ENCODE measurements at places on chromosomes 11 and 22. TPM values are rescaled to one million over a fixed set of nuclear protein-coding genes. Genes with fewer than 3 reads are reported as not detected.

The PARVG gene
- total RNA-seq = 60.8 TPM

The TMEM86A gene
- total RNA-seq = 1.9 TPM

The CBL gene
- 9.2 TPM for total RNA-seq

DNA sequence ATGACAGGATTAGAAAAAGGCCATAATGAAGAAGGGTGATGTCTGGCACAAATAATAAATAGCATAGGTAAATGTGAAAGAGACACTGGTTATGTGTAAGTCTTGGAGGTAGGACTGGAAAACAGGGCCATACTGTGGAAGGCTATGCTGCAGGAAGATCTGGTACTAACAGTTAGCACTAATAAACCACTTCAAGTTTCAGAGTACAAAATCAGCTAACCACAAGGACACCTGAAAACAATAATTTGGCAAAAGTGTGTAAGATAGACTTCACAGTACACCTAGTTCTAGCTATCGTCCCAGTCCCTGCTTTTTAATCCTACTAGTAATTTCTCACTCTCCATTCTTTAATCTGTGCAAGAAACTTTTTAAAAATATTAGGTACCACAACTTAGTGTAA, 44.3 kb downstream of the CWF19L2 start:
- no peak overlapping the region for H3K4me3 ChIP-seq
- no peaks in the 10 kb centered on the region for H3K27me3 ChIP-seq
- DNase-seq = no peak
- peaks cover 12% of the 10 kb centered on the region for H3K36me3 ChIP-seq

DNA sequence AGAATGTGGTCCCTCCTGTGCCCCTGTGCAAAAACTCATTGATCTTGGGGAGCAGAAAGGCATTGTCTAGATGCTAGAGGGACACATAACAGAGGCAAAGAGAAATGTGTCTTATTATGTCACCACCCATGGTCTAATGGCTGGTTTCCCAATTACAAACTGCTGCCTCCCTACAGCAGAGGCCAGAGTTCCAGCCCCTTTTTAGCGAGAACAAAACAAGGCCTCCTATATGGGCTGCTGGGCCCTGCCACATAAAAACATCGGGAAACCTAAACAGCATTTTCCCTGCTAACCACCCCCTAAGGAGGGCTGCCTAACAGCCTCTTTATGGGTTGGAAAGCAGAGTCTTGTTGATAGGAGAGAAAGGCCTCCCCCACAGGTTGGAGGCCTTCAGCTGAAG, 75.2 kb upstream of the CRTAM start:
- no peak for DNase-seq
- no peak overlapping the region for H3K27ac ChIP-seq
- H3K36me3 ChIP-seq = peaks cover 2% of the 10 kb centered on the region
- H3K27me3 ChIP-seq = no peaks in the 10 kb centered on the region
- no peak overlapping the region for H3K4me3 ChIP-seq

DNA sequence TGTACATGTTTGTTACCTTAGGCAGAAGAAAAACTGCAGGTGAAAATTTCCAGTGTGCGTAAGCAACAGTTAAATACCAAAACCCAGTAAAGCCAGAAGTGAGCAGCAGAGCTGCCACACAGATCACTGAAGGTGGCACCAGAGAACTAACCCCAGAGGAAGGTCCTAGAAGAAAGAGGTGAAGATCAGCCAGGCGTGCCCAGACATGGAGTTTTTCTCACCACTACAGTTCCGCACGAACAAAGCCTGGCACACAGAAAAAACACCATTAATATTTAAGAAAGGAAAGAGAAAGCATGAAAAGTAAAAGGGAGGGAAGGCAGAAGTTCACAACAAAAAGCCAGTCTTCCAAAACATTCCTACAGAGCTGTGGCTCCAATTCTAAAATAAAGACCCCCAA, 60.7 kb downstream of the STK33 start:
- H3K27ac ChIP-seq = no peak overlapping the region
- H3K4me1 ChIP-seq = no peaks in the 10 kb centered on the region
- no peaks in the 10 kb centered on the region for H3K36me3 ChIP-seq
- DNase-seq = no peak
- no peak overlapping the region for H3K4me3 ChIP-seq

- H3K27me3 ChIP-seq = no peaks in the 10 kb centered on the region
- no peak overlapping the region for H3K27ac ChIP-seq
- DNase-seq = no peak
- H3K4me1 ChIP-seq = peaks cover 3% of the 10 kb centered on the region
Measured at GRCh38 chr11:3123305-3123704, 41.8 kb downstream of the OSBPL5 start.

DNA sequence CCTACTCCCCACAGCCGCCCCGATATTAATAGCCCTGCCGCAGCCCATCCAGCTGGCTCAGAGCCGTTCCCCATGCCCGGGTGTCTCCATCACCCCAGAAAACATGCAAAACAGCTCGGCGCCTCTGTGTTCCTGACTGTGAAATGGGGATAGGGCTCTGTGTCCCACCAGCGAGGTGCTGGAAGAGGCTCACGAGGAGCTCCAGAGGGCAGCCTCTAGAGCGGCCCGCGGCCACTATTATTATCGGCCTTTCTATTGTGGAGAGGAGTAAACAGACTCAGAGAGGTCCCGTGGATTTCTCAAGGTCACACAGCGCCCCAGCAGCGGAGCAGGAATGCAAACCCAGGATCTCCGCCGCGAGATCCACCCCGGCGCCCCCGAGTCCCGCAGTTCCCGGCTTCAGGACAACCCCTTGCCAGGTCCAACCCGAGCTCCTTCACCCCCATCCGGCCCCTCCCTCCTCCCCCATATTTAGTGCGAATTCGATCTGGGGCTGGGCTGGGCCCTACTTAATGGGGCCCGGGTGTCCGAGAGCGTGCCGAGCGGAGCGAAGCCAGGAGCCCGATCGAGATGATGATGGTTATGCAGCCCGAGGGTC, at the start of gene ACTN3:
ACTN3 (plus strand) TSS at position 536 of the 598 bp plus-strand sequence; CDS start at position 571, 35 bp downstream.
- DNase-seq = no peak
- H3K36me3 ChIP-seq = peaks cover 14% of the 10 kb centered on the region
- H3K4me3 ChIP-seq = peak within 1 kb of the TSS; percentile 78

- no peak within 1 kb of the TSS for H3K4me3 ChIP-seq
- H3K36me3 ChIP-seq = no peaks in the 10 kb centered on the region
- no peak within 1 kb of the TSS for H3K27ac ChIP-seq
- no peaks in the 10 kb centered on the region for H3K4me1 ChIP-seq
- DNase-seq = no peak
- H3K27me3 ChIP-seq = no peaks in the 10 kb centered on the region
Measured at GRCh38 chr11:58125469-58125868, at the start of gene OR9I1. Gene OR9I1 (minus strand): TSS chr11:58125530. CDS start chr11:58119444, 6,086 bp downstream.
